ENCODE measurements at places on chromosomes 4 and X.

DNA sequence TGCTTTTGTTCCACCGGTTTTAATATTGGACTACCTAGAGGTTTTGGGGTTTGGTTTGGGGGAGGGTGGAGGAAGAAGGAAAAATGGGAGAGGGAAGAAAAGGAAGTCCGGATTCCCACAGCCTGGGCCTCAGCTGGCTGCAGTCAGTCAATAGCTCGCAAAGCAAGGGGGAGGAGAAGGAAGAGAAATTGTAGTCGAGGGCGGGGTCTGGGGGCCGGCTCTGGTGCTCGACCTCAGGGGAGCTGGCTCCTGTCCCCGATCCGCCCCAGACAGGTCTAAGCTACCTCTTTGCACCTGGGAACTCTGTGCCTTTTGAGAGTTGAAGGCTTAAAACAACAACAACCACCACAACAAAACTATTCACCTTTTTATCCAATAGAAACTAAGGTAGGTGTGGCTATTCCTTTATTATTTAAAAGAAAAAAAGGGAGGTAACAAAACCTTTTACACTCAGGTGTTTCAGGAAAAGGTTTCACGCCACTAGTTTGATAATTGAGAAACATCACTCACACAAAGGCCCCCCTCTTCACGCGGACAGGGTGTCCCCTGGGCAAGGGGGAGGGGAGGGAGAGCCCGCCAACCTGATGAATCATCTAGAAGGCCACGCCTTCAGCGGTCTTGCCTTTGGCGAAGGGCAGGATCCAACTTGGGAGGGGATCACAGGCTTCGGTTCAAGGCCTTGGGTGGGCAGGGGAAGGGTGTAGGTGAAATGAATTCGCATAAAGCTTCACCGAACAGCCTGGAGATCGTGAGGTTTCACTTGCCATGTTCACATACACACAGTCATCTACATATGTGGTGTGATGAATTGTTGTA lies 1.6 kb upstream of the LNX1 start:
- no peak for DNase-seq

DNA sequence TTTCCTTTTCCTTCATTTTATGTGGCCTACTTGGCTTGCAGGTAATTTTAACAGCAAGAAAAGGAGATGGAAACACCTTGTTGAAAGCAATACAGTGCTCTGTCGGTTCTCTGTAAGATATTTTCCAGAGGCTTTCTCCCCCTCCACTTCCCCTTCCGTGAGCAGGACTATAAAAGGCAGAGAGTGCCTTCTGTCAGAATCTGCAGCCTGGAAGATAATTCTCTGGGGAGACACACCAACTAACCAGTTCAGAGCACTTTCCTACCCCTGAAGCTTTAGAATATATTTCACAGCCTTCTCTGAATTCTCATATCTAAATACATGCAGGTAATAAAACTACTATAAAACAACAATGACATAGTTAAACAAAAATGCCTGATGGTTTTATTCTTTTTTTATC lies 141.1 kb downstream of the IDS start:
- no peak for DNase-seq

GRCh38 chr4:18419780-18420179 lies 398.2 kb upstream of the LCORL start:
- no peak for DNase-seq

- DNase-seq = no peak
These were observed 30.5 kb upstream of the TTC29 start for GRCh38 chr4:146976145-146976544.

GRCh38 chr4:88045021-88045420 lies 37.6 kb downstream of the PKD2 start:
- DNase-seq = no peak

DNA sequence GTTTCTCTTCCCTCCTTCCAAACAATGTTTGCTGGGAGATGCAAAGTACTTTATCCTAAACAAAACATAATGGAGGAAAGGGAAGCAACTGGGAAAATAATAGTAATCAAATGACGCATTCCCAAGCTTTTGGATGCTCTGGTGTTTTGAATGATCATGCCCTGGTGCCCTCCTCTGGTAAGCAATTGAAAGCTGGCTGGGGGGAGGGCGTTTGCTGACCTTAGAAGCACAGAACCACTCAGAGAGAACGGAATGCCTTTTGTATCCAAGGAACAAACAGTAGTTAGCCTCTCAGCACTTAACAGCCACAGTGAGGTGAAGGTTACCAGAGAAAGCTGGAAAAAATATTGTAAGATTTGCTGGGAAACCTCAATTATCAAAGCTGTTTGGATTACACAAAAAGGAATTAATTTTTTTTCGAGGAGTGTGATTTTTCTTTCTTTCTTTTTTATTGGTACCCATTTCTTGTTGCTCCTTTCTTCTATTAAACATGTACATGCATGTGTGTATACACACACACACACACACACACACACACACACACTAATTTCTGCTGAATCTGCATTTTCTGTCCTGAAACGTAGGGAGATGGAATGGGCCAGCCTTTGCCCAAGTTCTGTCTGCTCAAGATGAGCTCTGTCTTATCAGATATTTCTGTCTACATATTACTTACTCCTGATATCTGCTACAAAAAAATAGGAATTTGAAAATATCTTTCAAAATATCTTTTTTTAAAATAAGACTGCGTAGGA lies 155.8 kb upstream of the IGFBP7 start:
- no peak for DNase-seq

- no peak for DNase-seq
These were observed 184.8 kb downstream of the ARHGAP24 start for GRCh38 chr4:85659610-85660218.

DNA sequence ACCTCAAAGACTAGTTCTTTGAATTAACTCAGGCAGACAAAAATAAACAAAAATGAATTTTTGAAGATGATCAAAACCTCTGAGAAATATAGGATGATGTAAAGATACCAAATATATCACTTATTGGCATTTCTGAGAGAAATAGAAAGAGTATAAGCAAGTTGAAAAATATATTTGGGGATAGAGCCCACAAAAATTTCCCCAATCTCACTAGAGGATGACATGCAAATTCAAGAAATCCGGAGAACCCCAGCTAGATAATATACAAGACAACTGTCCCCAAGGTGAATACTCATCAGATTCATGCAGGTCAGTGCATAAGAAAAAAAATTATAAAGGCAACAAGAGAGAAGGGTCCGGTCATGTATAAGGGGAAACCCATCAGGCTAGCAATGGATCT lies 129.1 kb downstream of the CXXC4 start:
- no peak for DNase-seq

GRCh38 chr4:99157478-99157935 lies 13.4 kb upstream of the ADH4 start:
- DNase-seq = no peak
